ENCODE measurements at places on chromosomes 4 and X.

- no peak for DNase-seq
These were observed 93.5 kb upstream of the UCP1 start for GRCh38 chr4:140662082-140662869.

- no peak for DNase-seq
These were observed 387.2 kb upstream of the GATB start for GRCh38 chr4:152148057-152148456.

DNA sequence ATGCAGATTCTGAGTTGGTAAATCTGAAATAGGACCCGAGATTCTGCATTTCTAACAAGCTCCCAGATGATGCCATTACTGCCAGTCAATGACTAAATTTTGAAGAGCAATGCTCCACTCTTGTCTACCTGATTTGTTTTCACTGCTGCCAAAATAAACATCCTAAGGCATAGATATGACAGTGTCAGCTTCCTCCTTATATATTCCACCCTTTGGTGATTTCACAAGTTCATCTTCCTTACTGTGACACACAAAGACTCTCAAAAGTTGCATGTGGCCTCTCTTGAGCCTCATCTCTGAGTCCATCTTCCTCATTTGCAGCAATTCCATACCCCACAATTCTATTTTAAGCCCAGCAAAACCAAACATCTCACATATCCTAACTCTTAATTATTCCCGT is 110.9 kb downstream of the FBXW7 start:
- DNase-seq = no peak

GRCh38 chrX:72060196-72060920 is 71.4 kb downstream of the RTL5 start:
- DNase-seq = no peak

GRCh38 chr4:8862800-8863685 is 8.6 kb downstream of the HMX1 start:
- no peak for DNase-seq

GRCh38 chrX:84873176-84873575 is 130.5 kb upstream of the APOOL start:
- no peak for DNase-seq

GRCh38 chrX:13518126-13518525 is 51.3 kb upstream of the EGFL6 start:
- no peak for DNase-seq

DNA sequence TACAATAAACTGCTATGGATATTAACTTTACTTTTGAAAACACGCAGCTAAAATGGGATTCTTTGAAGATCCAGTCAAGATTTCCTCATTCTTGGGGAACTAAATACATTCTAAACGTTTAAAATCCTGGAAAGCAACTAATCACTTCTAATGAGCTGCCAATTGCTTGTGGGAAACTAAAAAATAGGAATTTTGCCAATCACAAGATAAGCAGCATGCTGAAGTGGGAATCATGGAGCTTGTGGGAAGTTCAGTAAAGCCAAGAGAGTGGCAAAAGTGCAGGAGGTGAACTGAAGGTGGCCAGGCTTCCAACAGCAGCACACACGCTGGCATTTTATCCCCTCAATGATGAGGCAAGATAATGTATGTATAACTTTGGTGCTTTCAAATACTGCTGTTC is 133.0 kb downstream of the GPC3 start:
- DNase-seq = no peak

GRCh38 chrX:12308420-12308819 is 170.1 kb downstream of the FRMPD4 start:
- no peak for DNase-seq

DNA sequence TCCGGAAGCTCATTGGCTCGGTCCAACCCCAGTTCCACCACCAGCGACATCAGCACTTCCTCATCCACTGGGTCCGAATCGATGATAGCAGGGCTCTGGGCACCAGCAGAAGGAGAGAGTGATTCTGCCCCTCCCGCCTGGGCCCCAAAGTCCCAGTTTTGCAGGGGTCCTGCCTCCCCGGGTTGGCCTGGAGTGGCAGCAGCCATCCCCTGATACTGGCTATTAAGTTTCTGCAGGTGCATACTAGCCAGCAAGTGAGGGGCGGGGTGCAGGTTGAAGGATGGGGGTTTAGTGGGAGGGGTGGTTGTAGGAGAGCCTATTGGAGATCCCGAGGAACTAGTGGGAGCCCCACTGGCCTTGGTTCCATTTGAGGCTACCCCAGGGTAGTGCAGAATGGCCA is 3.9 kb downstream of the CITED1 start:
- DNase-seq = no peak

DNA sequence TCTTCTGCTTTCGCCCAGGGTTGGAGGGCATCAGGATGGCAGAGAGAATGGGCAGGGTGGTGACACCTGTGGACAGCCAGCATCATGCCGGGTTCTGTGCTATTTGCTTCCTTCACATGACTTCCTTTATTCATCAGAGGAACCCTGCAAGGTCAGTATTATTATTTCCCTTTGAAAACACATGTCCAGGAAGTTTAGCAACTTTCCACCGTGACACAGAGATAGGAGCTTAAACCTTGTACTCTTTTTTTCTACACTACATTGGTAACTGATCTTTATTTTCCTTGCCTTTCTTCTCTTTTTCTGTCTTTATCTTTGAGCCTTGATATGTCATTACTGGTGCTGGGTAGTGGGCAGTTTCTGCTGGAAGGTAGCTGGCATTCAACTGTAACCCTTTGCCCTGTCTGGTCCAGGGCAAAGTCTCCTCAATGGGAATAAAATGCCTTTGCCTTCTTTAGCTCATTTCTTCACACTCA is 5.0 kb upstream of the MGST2 start:
- no peak for DNase-seq

DNA sequence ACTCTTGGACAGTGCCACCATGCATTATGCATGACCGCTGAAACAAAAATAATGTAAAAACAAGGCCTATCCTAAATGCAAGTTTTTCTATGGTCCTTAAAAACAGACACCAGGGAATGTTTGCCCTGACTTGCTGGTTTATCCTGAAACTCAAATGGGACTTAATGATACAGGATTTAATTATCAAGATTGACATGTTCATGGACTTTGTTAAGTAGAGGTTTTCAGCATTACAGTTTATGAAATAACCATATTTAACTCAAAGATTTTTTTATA is 1.3 kb downstream of the NFKB1 start:
- DNase-seq = no peak

DNA sequence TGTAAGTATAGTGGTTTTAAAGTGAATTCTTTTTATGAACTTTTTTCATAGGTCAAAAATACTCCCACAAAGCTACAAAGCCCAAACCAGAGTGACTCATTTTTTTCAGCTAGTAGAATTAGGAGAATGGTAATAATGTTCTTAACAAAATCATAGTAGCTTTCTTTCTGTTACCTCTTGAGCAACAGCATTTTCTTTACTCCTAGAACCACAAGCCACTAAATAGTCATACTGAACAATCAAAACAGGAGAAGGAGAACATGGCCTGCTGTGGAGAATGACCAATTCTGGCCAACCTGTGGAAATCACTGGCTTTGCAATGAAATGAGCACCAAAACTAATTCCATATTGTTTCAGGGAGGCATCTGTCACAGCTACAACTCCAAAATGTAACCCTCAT is 112.9 kb downstream of the AMMECR1 start:
- DNase-seq = no peak

DNA sequence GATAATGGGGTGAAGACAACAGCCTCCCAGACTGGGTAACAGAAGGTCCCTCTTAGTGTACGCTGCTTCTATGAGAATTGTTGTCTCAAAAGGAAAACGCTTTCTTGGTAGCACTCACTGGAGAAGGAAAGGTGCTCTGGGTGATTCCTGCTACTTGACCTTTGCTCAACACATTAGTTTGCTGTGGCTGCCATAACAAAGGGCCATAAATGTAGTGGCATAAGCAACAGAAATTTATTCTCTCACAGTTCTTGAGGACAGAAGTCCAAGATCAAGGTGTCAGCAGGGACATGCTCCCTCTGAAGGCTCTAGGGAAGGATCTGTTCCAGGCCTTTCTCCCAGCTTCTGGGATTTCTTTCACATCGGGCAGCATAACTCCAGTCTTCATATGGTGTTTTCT is 19.0 kb downstream of the HCCS start:
- DNase-seq = no peak

DNA sequence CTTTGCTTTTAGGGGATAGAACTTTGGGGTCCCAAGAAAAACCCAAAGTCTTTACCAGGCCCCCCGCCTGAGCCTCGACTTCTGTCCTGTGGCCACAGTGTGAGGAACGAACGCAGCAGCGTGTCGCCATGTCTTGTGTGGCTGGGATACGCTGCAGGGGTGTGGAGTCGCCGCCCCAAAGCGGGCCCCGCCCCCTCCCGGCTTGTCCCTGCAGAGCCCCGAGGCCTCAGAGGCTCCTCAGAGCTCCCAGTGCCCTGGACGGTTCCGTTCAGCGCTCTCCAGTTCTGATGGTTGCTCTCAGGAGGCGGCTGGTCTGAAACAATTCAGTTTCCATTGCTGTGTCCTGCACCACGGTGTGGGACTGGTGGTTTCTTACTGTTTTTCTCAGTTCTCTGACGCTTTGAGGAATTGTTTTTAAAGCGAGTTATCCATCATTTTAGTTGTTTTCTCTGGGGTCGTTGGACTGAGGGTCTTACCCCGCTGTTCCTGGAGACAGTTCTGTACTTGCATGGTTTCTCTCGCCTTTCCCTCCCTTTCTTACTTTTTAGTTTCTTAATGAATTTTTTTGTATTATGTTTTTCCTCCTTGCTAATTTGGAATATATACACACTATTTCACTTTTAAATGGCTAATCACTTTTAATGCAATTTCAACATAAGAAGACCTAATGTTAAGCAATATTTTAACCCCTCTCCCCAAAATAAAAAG is 1.6 kb upstream of the IDUA start:
- no peak for DNase-seq

DNA sequence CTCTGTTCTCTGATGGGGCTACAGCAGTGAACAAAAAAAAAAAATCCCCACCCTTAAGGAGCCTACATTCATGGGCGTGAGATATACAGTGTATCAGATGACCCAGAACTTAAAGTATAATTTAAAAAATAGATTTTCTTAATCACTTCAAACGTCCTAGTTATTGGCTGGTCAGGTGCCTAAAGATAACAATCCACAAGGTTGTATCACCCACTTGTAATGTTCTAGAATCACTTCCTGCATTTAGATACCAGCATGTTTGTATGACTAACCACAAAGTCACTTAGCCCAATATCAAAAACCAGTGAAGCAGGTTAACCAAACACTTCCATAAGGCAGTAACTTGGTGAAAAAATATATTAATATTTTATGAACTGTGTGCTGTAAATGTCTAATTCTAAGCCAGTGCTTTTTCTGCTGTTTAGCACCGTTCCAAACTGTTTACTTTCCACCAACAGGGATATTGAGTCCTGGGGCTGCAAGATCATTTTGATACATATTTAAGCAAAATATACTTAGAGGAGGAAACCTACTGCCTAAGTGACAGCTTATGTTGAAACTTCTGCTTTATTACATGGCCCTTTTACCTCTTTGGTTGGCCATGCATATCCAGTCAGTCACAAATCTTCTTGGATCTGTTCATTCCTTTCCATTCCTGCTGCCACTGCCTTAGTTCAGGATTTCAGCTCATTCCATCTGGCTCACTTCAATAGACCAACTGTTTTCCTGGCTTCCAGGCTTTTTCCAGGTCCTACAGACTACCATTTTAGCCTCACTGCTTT is 43.3 kb downstream of the CD40LG start:
- DNase-seq = no peak

GRCh38 chr4:52665592-52665991 is 6.5 kb upstream of the USP46 start:
- no peak for DNase-seq

DNA sequence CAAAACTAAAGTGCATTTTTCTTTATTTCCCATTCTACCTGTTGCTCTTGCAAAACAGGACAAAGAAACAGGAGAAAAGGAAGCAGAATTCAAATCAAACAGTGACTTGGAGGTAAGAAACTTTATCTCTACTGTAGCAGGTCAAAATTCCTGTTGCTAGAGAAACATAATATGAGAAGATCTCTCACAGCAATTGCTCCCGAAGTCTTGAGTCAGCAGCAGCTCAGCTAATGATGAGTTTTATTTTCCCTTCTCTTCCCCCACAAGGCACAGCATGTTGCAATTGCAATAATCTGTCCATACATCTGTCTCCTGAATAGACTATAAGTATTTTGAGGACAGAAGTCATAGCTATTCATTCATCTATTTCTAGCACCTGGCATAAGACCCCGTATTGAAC is 112.7 kb downstream of the CLNK start:
- DNase-seq = no peak

DNA sequence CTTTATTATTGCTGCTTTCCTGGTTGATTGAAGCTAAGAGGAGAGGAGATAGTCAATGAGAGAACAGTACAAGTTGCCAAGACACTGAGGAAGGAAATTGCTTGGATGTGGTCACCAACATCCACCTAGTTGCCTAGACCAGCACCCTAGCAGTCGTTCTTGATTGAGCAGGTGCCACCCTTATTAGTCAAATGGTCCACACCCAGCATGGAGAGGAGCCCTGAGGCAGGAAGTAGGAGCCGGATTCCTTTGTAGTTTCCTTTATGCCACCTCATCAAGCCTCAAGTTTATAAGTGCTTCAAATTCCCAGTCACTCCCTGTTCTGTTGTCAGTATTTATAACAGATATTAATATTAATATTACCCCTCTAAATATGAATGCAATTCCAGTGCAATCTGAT is 19.1 kb downstream of the PAGE2 start:
- DNase-seq = no peak

GRCh38 chr4:147408189-147408588 is 72.7 kb upstream of the EDNRA start:
- DNase-seq = no peak

DNA sequence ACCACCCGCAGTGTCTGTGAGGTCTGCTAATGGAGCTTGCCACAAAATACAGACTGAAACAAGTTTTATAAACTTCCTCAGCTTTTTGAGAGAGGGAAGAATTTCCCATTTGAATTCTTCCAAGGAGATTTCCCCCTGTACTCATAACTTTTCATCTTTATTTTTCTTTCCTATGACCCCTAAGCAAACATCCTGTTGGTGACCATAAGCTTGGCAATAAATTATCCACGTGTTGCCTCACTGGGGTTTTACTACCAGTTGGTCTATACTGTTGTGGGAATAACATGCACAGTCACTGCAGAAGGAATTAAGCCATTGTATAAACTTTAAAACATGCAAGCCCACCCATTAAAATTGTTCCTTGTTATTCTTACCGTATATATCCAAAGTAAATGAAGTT is 86.2 kb downstream of the SLC39A8 start:
- no peak for DNase-seq

DNA sequence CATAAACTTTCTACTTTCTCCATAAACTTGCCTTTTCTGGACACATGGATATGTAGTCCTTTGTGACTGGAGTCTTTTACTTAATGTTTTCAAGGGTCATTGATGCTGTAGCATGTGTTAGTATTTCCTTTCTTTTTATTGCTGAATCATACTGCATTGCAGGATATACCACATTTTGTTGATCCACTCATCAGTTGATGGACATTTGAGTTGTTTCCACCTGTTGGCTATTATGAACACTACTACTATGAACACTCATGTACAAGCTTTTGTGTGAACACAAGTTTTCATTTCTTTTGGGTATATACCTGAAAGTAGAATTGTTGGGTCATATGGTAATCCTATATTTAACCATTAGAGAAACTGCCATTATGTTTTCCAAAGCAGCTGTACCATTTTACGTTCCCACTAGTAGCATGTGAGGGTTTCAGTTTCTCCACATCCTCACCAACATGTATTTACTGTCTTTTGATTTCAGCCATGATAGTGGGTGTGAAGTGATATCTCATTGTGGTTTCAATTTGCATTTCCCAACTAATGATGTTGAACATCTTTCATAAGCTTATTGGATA is 26.3 kb upstream of the GPM6B start:
- DNase-seq = no peak

- DNase-seq = no peak
These were observed 564.6 kb upstream of the DIPK2B start for GRCh38 chrX:45765281-45765680.

GRCh38 chr4:83230928-83231327 is 53.7 kb downstream of the COQ2 start:
- no peak for DNase-seq
